ENCODE measurements at places on chromosomes 3 and 15. TPM values are rescaled to one million over a fixed set of nuclear protein-coding genes. Genes with fewer than 3 reads are reported as not detected.
A peak's percentile ranks its signal among the peaks of the same experiment; 100 is the strongest.

The LPCAT4 gene
- 19.6 TPM for total RNA-seq

The FBXW12 gene
- not detected for total RNA-seq

The DNAH1 gene
- 3.2 TPM for total RNA-seq

The BFSP2 gene
- total RNA-seq: not detected

The CHRNA7 gene
- 4.8 TPM for total RNA-seq

The CMTM6 gene
- total RNA-seq: 108 TPM

The CCDC71 gene
- total RNA-seq: 40.8 TPM

The C3orf33 gene
- 2.9 TPM for total RNA-seq

The SRP14 gene
- total RNA-seq: 383 TPM

The GRIP2 gene
- 0.06 TPM for total RNA-seq

The NDUFB5 gene
- 79.6 TPM for total RNA-seq

The ZNF662 gene
- total RNA-seq: 1.5 TPM

The FANCD2OS gene
- total RNA-seq: not detected

The NRROS gene
- total RNA-seq: 16.4 TPM

The CELSR3 gene
- total RNA-seq: 2.2 TPM

The TRPC1 gene
- total RNA-seq: 10.7 TPM

The GOLGA8O gene
- not detected for total RNA-seq

The CHRM5 gene
- total RNA-seq: not detected

GRCh38 chr3:195030791-195031321 is 240.1 kb downstream of the XXYLT1 start:
- peak; percentile 72 for DNase-seq

GRCh38 chr3:148681080-148681479 is 16.6 kb upstream of the AGTR1 start:
- DNase-seq: no peak

DNA sequence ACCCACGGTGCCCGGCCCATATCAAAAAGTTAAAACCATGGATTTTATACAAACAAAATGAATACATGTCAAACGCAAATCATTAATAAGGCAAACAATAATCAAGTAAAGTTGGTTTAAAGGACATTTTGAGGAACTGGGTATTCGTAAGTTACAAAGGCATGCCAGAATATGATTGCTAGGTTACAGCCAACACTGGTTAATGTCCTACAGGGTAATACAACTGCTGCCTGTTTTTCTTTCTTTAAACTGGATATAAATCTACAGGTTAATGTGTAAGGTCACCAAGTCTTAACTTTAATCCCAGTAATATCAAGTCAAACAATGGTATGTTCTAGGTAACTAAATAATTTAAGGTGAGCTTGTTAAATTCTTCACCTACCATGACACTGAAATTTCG is 166.1 kb downstream of the PTPRG start:
- no peak for DNase-seq

DNA sequence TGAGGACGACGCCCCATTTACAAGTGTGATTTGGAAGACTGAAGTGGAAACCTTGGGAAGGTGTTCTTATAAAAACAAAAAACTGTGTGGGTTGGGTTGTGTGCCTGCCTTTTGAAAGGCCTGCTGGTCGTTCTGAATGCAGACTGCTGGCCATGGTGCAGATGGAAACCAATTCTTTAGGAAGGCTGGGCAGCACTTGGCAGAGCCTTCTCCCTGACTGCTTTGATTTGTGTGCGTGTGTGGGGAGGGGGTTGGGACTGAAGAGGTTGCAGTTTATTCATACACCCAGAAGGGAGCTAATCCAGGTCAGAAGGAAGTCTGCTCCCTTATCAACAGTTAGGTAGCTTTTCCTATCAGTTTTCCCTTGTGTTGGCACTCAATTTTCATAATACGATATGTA is 288.7 kb downstream of the SOX2 start:
- no peak for DNase-seq

GRCh38 chr3:170485696-170486095 is 67.0 kb downstream of the CLDN11 start:
- no peak for DNase-seq

- DNase-seq: no peak
Measured at GRCh38 chr15:58710701-58711100, 38.8 kb downstream of the ADAM10 start.

DNA sequence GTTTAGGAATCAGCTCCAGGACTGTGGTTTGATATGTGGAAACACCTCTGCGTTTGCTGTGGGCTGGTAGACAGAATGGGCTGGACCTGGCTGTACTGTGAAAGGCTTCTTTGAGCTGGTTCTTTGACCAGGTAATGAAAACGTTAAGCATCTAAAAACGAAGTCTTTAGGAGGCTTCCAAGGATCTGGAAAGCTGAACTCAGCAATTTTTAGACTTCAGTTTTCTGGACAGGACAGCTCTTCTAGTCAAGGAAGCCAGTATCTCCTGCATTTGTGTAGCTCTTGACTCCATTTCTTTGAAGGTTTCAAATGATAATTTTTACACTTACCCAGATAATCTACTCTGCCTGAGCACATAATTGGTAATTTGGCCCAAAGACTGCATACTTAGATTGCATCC is 25.5 kb downstream of the MAP2K1 start:
- DNase-seq: no peak

- DNase-seq: no peak
Measured at GRCh38 chr3:13185737-13186434, 112.7 kb upstream of the IQSEC1 start.

DNA sequence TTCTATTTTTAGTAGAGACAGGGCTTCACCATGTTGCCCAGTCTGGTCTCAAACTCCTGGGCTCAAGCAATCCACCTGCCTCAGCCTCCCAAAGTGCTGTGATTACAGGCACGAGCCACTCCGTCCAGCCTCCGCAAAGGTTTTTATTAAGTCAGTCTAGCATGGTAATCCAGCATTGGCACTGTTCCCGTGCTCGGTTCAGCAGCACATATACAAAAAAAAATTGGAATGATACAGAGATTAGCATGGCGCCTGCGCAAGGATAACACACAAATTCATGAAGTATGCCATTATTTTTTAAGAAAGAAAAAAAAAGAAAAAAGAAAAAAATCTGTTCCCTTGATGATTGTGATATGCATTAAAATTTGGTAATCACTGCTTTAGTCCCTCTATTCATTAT is 8.5 kb downstream of the CKMT1A start:
- no peak for DNase-seq

GRCh38 chr3:68271145-68271544 is 616.7 kb upstream of the SUCLG2 start:
- DNase-seq: no peak

- no peak for DNase-seq
Measured at GRCh38 chr15:64650552-64650951, 124.8 kb downstream of the RBPMS2 start.

- DNase-seq: no peak
Measured at GRCh38 chr15:75182187-75183131, 19.2 kb upstream of the C15orf39 start.

DNA sequence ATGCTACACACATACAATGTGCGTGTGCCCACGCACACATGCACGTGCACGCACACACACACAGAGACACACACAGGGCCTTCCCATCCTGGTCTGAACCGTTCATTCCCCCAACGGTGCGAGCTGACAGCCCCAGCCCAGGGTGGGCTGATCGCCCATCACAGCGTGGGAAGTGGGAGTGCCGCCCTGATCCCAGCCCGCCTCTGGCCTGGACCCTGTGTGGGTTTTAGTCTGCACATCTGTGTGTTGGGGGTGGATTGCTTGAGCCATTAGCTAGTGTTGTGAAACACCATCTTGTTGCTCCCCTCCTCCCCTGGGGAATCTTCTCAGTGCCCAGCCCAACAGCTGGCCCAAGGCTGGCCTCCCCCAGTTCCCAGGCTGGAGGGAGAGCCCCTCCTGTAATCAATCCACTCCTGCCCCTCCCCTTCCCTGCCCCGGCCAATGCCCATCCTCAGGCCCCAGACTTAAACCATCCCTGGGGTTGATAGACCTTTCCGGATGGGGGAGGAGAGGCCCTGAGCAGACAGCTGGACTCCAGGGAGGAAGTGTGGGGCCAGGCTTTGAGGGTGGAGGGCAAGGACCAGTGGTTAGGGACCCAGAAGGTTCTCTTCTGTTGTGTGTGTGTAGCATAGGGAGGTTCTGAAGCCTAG is 8.3 kb downstream of the SEMA3G start:
- no peak for DNase-seq

DNA sequence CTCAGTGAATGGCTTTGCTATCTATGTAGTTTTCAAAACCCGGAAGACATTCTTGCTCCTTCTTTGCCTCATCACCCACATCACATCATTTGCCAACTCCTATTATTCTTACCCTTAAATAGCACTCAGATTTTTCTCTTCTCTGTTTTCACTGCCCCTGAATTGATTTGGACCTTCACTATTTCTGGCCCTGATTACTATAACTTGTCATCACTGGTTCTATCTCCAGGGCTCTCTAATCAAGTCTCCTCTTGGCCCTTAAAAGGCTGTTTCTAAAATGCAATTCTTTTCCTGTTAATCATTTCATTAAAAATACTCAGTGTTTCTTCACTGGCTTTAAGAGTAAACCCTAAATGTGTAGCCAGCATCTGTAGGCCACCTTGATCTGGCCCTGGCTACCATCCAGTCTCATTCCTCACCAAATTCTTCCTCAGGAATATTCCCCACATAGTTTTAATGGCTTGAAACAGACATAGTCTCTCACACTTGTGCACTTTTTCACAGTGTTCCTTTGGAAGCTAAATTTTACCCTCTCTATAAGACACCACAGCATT is 437.1 kb upstream of the CBLB start:
- DNase-seq: no peak

DNA sequence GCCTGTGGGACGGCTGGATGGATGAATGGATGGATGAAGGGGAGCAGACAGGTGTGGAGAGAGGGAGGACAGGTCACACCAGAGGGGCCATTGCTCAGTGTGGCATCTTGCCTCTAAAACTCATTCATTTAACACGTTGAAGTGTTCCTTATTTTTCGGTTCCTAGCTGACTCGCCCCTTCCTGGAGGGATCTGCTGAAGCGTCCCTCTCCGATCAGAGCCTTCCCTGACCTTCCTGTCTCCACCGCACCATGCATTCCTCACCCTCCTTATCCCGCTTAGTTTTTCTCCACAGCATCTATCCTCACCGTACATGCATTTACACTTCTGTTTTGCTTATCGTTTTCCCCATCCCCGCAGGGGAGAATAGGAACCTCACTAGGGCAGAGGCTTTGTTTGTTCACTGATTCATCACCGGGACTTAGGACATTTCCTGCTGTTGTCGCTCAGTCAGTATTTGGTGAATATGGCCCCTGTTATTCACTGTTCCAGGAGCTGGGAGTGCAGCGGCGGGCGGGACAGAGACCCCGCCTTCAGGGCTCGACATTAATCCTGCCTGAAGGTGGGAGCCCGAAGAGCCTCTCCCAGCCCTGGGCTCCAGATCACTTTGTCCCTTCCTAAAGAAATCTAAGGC is 32.0 kb downstream of the FOXL2 start:
- peak; percentile 56 for DNase-seq

- DNase-seq: no peak
Measured at GRCh38 chr3:42053476-42053875, 37.7 kb upstream of the TRAK1 start.

DNA sequence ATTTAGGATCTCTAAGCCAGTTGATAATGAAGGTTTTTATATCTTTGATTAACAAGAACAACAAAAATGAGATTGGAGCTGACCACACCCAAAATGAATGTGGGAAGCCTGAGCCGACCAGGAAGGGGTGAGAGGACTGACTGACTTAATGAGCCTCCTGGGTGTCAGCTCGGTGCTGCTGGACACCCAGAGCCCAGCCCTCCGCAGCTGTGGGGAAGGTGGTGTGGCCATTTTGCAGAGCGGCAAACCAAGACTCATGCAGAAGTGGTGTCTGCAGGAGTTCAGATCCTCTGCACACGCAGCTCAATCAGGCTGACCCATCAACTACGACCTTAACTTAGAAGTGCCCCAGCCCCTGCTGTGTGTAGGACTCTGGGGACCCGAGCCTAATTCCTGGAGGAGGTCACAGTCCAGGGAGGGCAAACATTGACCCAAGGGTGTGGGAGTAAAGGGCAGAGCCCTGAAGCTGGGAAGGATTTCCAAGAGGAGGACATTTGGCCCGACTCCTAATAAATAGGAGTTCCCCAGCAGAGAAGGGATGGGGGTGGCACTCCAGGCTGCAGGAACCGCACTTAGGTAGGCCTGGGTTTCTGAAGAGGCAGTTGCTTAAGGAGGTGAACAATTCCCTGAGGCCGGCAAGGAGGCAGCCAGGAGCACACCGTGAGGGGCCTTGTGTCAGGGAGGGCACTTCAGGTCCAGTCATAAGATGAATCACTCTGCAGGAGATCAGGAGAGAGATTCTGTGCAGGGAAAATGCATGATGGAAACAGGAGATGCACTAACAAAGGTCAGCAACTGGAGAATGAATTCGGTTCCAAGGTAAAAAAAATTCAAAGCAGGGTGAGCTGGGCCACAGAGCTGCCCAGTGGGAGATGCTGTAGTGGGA is 197.1 kb upstream of the TPM1 start:
- DNase-seq: no peak

DNA sequence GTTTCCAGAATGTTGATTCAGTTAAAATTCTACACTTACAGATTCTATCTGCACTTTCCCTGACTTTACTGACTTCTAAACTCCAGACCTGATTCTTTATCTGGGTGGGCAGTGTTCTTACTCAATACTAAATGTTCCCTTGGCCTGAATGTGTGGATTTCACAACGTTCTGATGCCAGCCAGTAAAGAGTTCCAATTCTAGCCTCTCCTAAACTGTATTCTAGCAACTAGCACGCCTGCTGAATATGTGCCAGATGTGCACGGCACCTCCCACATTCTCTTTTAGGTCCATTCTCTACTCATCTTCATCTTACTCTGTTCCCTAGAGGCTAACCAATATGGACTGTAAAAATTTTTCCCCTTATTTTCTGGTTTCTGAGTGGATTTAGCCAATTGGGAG is 479.5 kb upstream of the AGTR1 start:
- no peak for DNase-seq

- DNase-seq: no peak
Measured at GRCh38 chr15:83928392-83928734, 274.4 kb downstream of the ADAMTSL3 start.

DNA sequence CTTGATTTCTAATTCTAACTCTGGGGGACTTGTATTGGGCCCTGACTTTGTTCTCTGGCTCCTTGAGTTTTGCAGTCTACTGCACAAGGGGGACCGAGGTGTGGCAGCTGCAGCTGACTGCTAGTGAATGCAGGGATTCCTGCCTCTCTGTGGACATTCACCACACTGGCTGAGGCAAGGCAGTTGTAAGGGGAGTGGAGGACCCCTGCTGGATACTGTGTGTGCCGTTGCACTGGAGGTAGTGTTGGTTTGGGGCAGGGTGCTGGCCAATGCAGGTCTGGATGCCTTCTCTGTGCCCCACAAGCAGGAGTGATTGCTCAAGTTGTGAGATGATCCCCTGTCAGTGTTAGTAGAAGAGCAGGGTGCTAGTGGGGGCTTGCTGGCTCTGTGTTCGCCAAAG is 626.1 kb downstream of the SQOR start:
- no peak for DNase-seq

DNA sequence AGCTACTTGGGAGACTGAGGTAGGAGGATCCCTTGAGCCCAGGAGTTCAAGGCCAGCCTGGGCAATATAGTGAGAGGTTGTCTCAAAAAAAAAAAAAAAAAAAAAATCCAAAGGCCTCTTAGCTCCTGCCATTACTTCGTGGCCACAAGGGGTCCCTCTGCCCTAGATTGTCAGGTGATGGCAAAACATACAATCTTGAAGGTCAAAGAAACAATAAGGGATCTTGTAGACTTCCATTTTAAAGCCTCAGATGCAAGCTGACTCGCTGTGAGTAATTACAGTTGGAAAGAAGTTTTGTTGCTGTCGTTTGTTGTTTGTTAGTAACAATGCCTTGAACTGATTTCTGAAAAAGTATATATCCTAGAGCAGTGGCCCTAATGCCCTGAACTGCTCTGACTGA is 55.9 kb upstream of the PLCL2 start:
- DNase-seq: no peak

Data from glomerular endothelial cell (primary cell).